SHP77 (cell line): ENCODE measurements at places on chromosomes 16 and 17.
A peak's percentile ranks its signal among the peaks of the same experiment; 100 is the strongest.

- peak; percentile 61 for DNase-seq
These were observed at the start of gene DRC7 for GRCh38 chr16:57694725-57695679. TSS of gene DRC7 (plus strand) at chr16:57694806. CDS start at chr16:57697950, 3,144 bp downstream.

- no peak for DNase-seq
These were observed 473.9 kb downstream of the XYLT1 start for GRCh38 chr16:16996827-16997226.

DNA sequence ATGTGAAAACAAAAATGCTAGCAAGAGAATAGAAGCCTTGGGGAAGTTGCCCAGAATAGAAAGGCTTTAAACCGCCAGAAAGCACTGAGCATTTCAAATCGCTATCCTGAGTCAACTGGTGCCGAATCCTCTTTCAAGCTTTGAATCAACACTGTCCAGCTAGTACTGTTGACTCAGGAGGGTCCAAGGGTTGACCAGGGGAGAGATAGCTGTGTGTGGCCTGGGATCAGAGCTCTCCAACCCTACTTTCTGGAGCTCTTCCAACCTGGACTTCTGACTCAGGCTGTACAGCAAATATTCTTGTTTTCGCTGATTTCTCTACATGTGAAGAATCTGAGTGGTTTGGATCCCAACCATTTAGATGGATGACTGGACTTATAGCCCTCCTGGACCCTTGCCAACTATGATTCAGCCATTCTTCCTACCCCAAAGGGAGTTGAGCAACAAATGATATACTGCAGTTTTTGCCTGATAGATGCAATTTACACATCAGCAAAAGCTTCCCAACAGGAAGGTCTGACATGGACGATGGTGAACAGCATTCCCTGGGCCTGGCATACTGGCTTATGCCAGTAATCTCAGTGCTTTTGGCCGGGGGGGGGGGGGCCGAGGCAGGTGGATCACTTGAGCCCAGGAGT is 154.0 kb upstream of the SDK2 start:
- peak; percentile 81 for DNase-seq

DNA sequence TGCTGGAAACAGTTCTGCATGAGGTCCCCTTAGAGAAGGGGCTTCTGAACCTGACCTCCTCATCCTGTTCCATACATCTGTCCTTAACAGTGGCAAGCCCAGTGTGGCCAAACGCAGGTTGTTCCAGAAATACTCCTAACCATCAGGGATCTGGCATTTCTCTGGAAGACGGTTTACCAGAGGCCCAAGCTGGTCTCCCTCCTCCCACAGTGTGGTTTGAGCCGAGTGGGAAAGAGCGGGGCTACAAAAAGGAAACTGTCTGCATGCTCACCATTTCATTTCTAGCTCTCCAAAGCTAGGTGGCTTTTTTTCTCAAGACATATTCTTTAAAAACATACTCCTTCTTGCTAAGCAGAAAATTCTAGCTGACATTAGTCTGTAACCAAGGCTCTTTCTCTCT is 6.0 kb downstream of the MXRA7 start:
- no peak for DNase-seq

- peak; percentile 5 for DNase-seq
These were observed 18.4 kb downstream of the PDILT start for GRCh38 chr16:20385844-20386832.

GRCh38 chr17:67071595-67071994 is 27.2 kb downstream of the CACNG1 start:
- DNase-seq, result no peak

DNA sequence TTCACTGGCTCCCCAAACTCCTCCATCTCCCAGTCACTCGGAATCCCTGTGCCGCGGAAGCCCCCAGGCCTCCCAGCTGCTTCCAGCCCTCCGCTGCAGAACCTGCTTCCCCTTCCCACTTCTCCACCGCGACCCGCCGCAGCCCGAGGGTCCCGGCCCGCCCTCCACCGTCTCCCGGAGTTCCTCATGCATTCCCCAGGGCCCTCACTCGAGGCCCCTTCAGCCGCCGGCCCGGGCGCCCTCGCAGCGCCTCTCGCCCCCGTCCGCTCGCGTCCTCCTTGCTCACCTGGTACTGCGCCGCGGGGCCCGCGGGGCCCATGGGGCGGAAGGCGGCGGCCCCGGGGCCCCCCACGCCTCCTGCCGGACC is 329 bp downstream of the SMARCD2 start:
- no peak for DNase-seq

DNA sequence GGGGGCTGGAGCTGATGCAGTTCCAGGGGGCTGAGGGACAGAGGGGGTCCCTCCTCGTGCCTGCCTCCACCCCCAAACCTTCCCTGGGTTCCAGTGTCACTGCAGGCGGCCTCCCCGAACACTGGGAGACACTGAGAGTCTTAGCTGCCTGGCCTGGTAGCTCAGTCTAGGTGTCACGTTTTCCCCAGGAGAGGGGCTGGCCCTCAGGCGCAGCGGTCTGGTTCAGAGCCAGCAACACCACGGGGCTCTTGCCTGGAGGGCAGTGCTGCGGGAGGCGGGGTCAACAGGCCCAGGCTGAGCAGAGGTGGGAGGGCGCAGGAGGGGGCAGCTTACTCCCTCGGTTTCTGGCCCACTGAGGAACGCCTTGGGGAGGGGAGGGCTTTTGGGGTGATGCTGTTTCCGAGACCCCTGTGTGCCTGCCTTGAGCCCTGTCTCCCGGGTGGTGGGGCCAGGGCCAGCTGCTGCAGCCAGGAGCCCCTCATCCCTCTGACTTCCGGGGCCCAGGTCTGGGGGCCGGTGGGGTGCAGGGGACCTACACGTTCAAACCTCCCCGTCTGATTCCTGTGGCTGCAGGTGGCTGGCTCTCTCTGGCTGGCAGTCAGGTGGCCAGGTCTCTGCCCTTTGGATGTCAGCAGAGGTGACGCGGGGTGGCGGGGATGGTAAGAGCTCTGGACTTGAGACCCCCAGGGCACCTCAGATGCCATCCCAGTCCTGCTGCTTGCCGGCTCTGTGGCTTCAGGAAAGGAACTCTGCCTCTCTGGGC is 89.3 kb upstream of the GSE1 start:
- DNase-seq, result no peak

DNA sequence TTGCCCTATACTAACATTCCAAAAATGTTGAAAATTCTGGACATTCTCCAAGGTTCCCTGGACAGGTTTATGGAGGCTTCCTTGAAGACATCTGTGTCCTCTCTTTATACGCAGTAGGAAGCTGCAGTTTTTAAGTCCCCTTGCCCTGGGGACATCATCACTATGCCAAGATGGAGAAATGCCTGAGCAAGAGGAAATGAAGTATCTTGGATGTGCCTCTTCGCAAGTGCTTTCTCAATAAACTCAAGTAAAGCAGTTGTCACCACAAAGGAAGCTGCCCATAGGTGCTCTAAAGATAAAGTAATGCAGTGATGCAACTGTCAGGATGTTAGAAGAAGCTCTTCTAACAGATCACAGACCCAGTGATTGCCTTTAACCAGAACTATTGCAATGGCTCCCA is 71.0 kb downstream of the CDYL2 start:
- no peak for DNase-seq

DNA sequence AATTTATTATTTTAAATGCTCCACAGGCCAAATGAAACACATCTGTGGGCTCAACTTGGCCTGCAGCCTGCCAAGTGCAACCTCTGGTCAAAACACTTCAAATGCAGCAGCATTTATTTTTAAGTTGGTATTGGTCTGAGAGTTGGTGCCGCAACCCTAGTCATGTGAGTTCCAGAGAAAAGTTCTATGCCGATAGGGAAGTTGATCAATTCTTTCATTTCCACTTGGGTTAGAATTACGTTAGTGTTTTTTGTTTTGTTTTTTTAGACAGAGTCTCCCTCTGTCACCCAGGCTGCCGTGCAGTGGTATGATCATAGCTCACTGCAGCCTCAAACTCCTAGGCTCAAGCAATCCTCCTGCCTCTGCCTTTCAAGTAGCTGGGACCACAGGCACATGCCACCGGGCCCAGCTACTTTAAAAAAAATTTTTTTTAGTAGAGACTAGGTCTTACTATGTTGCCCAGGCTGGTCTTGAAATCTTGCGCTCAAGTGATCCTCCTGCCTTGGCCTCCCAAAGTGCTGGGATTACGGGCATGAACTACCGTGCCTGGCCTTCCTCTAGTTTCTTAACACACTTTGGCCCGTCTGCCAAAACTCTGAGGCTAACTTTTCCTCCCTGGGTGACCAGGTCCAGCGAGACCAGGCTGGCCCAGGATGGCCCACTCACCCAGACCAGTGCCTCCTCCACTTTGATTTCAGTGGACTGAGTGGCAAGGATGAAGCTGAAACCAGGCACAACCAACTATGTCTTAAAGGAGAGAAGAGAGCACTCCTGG is 221.1 kb downstream of the MRTFB start:
- DNase-seq, result no peak

DNA sequence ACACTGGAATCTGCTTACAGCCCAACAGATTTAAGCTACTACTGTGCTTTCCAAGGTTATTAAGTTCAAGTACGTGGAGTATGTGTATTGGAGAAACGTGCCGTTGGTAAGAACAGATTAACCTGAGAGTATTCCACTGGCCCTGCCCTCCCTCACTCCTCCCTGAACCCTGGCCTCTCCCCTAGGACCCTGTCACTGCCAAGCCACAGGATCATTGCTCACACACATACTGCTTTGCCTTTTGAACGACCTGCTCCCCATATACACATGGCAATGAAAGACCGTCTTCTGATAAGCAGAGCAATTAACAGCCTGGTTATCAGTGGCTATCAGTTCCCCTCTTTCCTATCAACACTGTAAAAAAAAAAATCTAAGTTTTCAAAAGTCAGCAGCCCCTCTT is 458.9 kb upstream of the DYNLRB2 start:
- DNase-seq, result no peak
